Inflammatory macrophage treated with lipopolysaccharide for 1 hour (primary cell): ENCODE measurements at places on chromosomes 12 and 14.

DNA sequence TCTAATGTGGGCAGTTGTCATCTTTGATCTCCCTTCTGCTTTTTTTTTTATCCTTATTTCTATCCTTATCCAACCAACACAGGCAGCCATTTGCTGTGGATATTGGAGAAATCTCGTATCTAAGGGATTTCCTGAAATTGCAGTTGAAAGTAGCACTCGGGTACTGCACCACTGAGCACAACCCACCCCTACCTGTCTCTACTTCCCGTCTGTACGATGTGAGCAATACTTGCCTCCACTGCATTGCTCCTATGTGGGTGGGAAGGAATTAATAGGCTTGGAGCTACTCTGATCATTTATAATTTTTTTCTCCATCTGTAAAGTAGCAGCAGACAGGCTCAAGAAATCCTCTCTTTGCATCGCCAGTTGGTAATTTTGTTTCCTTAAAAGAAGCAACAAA, 300.4 kb downstream of the SNAPC1 start:
- DNase-seq = no peak

- DNase-seq = no peak
Observed at GRCh38 chr12:42409471-42409870, 83.5 kb downstream of the PPHLN1 start.

DNA sequence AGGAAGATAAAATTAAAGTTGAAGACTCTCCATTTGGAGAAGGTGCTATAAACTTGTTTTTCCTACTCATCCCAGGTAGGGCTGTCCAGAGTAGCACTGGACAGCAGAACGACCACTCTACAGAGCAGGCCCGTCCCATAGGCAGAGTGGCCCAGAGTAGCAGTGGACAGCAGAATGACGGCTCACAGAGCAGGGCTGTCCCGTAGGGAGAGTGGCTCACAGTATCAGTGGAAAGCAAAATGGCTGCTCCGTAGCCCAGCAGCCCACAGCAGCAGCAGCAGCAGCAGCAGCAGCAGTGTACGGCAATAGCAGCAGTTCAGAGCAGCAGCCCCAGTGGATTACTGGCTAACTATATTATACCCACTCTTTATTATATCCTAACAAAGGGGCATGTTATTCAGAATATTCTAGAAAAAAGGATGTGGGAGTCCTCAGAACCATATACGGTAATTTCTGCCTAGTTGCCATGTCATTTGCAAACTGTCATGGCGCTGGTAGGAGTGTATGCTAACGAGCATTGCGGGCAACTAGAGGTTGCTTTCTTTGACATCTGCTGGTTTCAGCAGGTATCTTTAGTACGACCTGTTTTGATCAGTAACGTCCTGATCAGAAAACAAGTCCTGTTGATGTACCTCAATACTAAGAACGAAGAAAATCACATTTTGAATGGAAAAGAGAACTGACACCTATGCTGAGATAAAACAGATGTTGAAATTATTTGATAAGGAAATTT, 567.3 kb downstream of the SLC16A7 start:
- DNase-seq = no peak

GRCh38 chr12:125220404-125221273, 155.4 kb downstream of the AACS start:
- no peak for DNase-seq

- no peak for DNase-seq
Observed at GRCh38 chr14:54349713-54350112, 47.1 kb upstream of the CDKN3 start.

DNA sequence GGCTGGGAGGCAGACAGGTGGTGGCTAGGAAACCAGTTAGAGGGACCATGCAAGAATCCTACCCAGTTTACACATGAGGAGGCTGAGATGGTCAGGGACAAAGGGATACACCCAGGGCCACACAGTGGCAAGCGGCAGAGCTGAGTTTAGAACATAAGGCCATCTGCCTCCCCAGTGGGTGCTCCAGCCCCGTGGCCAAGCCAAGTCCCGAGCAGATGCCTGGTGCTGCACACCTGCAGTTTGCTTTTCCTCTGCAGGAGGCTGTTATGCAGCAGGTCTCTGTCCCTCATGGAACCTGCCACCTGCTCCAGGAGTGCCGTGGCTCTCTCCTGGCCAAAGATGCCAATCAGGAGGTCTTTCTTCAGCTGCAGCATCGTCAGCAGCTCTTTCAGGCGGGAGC, 70.8 kb downstream of the SYNE3 start:
- no peak for DNase-seq

DNA sequence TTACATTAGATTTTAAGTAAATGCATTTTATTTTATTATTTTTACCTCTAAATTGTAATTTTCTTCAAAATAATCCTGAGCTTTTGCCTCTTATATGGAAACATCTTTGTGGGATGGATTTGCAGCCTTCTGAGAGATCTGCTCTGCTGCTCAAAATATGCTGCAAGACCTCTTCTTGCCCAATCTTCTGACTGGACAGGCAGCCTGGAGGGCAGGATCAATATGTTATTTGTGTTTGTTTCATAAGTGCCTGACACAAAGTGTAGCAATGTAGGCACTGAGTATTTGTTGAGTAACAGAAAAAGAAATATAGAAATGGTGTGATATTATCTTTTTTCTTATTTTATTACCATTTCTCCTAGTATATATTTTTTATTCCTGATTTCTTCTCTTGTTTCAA, 1106.9 kb downstream of the TMTC2 start:
- no peak for DNase-seq

DNA sequence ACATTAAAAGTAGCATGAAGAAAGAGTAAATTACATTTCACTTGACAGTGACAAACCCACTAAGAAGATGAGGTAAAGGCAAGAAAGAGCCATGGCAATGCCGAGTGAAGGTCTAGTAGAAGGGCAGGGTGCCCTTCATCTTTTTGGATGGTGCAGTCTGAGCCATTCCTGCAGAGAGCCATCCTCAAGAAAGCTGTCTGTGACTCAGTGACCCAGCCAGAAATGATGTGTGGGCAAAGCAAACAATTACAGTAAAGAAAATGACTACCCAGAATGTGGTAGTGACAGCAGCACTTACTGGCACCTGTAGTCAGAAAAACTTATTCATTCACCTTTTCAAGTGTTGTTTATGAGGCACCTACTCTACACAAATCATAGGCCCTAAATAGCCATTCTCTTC, 281.7 kb downstream of the DUSP6 start:
- DNase-seq = no peak

DNA sequence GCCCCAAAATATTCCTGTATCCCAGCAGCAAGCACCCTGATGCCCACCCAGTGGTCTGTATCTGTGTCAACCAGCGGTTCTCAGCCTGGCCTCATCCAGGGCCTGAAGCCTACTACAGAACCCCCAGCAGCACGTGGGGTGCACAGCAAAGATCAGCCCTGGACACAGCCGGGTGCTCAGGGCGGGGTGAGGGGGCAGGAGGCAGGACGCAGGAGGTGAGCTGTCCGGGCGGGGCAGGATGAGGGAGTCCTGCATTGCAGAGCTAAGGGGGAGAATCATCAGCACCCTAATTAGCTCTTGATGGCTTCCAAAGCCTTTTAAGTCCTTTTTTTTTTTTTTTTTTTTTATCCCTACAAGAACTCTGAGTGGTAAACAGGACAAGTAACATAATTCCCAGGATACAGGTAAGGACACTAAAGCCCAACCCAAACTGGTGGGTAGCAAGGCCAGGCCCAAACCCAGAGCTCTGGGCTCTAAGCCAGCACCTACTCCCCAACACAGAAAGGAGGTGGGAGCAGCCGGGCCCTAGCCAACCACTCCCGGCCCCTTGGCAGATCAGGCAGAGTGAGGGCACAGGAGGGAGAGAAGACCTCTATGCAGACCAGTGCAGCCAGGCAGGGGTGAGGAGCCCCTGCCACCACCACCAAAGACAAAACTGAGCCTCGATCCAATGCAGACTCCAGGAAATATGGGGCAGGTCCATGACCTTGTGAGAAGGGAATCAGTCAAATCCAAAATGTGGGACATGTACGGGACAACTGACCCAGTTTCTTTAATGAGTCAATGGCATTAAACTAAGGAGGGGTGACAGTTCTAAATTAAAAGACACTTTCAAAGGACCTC, 32.3 kb upstream of the EIF5 start:
- DNase-seq = no peak

DNA sequence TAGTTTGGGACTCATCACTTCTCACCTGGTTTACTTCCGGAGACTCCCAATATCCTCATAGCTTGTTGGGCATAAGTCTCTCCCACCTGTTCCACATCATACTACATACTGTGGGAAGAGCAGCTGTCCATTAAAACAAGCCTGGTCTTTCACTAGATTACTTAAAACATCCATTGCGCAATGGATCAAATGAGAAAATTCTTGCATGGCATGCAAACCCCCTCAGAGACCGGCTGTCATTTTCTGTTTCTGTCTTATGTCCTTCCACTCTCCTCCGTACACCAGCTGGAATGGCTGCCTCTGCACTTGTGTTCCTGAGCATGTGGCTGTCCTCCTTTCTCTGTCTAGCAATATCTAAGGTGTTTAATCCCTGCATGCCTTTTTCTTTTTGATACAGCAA, 265.6 kb downstream of the TMEM117 start:
- no peak for DNase-seq

GRCh38 chr14:95331708-95332408, 12.2 kb upstream of the CLMN start:
- no peak for DNase-seq

- DNase-seq = no peak
Observed at GRCh38 chr12:63877693-63878092, 33.2 kb downstream of the SRGAP1 start.

- DNase-seq = no peak
Observed at GRCh38 chr14:72864712-72865365, 29.1 kb downstream of the DPF3 start.

GRCh38 chr12:107399046-107399445, 286.6 kb upstream of the PWP1 start:
- DNase-seq = no peak

DNA sequence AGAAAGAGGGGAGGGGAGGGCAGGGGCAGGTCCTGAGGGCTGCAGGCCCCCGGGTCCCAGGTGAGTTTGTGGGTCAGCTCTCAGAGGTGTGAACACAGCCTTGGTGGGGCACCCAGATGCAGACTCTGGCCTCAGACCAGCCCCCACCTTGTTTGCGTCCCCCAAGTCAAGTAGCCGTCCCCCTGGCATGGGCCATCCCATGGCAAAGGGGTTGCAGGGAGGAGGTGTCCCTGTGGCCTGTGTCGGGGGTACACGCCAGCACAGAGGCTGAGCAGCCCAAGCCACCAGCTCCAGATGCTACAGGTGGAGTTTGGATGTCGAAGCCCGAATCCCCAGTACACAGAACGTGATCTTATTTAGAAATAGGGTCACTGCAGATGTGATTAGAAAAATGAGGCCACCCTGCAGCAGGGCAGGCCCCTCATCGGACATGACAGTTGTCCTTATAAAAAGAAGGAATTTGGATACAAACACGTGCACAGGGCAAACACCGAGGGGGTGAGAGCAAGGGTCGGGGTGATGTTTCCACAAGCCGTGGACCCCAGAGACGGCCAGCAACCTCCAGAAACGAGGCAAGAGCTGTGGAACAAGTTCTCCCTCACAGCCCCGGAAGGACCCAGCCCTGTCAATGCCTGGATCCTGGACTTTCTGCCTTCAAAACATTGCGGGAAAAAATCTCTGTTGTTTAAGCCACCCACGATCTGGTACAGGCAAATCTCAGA, 141.2 kb upstream of the C14orf180 start:
- DNase-seq = no peak

GRCh38 chr12:117680312-117680711, 288.5 kb downstream of the KSR2 start:
- DNase-seq = no peak

GRCh38 chr12:38158428-38159091, 158.0 kb upstream of the ALG10B start:
- DNase-seq = no peak

- no peak for DNase-seq
Observed at GRCh38 chr14:96718407-96718806, 78.8 kb upstream of the VRK1 start.

GRCh38 chr14:23009483-23009938, 432 bp downstream of the C14orf93 start:
- DNase-seq = no peak

- no peak for DNase-seq
Observed at GRCh38 chr14:95424529-95424928, 91.9 kb downstream of the SYNE3 start.

DNA sequence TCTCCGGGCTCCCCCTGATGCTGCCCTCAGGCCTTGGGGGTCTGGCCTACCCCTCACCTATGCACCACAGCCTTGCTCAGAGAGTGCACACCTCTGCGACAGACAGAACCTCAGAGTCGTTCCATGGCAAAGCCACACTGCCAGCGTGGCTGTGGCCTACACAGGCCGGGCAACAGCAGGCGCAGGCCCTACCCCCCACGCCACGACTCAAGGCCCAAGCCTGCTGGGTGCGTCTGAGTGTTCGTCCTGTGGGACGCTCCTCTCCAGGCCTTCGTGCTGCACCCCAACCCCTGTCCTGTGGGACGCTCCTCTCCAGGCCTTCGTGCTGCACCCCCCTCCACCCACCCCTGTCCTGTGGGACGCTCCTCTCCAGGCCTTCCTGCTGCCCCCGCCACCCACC, 54.2 kb downstream of the LRCOL1 start:
- DNase-seq = no peak

- DNase-seq = no peak
Observed at GRCh38 chr14:69968132-69968531, 88.9 kb downstream of the SMOC1 start.

DNA sequence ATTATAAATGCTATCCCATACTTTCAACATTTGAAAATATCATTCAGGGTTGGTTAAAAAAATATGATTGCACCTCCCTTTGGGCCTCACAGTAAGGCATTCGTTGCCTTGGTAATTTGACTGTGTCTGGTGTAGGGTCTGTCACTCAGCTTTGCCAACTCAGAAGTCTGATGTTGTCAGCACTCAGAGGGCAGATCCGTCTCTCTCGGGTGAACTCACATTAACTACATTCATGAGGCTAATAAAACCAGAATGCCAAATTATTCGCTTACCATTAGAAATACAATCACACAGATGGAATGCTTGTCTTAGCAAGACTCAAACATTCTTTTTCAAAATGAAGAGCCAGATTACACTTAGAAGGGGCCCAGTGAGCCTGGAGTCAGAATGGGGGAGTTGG, 53.0 kb downstream of the NPAS3 start:
- no peak for DNase-seq

DNA sequence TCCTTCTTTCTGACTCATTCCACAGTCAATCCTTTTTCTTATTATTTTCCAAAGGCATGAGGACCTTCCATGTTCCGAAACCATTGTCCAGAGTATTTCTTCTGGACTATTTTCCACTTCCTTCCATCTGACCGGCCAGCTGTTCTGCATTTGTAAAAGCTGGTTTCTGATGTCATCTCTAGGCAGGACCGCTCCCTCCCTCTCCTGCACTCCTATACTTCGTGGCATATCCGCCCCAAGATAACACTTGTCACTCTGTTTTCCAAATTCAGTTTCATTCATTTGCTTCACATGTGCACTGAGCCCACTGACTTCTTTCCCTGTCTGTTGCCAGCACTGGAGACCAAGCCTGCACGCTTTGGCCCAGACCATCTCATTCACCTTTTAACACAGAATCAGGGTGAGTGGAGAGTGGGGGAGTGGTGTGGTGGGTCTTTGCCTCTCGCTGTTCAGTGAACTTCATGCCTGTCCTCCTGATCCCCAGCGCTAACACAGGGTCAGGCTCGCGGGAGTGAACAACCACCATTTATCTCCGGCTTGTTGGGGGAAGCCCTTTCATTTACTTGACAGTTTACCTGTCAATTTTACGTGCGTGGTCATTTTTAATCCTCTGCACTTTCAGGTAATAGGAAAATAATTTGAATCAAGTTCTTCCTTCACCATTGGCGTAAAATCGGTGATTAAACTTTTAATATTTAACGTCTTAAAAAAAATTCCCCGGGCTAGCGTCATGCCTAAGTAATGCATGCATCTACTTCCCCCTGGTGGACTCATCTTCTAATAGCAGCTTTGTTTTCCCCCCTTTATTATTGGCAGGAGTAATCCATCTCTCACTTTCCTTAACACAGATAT, 52.5 kb downstream of the C12orf75 start:
- DNase-seq = peak; percentile 33
